ENCODE measurements at places on chromosomes 7 and 10.

DNA sequence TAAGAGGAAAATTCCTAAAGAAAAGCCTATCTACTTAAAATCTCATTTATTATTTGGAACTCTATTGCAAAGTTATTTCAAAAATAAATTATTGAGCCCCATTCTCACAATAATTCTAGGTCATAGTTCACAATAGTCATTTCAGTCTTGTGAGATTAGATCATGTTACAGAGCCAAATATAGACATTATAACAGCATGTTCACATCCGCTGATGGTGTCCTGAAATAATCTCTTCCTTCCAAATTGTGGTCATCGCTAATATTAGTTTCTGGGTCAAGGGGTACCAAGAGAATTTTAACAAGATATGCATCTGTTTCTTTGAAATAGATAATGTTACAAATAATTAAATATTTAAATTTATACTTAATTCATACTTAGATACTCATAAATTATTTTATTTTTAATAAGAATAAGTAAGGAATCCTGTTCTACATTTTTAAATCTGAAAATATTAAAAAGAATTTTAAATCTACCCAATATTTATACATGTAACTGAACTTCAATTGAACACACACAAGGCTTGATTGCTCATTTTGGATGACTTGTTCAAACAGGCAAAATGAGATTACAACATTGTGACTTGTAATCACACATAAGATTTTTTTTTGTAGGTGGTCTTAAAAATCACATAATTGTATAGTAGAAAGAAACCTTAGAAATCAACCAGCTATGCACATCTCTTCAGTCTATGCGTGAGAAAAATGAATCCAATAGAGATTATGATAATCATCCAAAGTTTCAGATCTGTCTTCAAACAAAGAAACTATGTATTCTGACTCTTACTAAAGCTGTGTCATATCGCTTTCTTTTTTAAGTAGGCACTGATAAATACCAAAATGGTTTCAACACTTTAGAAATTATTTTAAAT lies 13.1 kb downstream of the GNAT3 start:
- no peak for DNase-seq

DNA sequence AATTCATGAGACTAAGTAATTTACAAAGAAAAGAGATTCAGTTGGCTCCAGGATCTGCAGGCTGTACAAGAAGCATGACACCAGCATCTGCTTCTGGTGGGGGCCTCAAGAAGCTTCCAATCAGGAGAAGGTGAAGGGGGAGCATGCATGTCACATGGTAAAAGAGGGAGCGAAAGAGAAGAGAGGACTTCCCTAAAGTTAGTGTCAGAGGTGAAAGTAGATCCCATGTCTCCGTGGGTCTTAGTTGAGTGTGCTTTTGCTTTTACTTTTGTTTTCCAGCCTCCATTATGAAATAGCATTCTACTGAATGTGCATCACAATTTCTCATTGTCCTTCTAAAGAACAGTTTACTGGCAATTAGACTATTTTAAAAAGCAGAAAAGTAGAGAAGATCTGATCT lies 213.6 kb upstream of the FZD1 start:
- DNase-seq = peak; percentile 34

GRCh38 chr7:36262309-36263094 lies 109.4 kb downstream of the EEPD1 start:
- no peak for DNase-seq

DNA sequence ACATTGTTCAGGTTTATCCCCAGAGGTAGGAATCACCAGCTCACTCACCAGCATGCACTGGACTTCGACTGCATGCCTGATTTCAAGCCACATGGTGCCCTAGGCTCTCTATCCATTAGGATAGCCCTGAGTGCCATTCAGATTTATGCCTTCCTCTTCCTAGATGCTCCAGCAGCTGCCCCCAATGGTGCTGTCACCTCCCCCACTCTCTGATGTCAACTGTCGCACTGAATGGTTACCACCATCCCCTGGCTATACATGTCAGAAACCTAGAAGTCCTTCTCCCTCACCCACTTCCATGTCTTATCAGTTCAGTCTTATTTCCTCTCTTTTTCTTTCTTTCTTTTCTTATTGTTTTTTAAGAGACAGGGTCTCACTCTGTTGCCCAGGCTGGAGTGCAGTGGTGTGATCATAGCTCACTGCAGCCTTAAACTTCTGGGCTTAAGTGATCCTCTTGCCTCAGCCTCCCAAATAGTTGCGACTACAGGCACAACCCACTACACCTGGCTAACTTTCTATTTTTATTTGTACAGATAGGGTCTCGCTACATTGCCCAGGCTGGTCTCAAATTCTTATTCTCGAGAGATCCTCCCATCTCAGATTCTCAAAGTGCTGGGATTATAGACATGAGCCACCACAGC lies 2.9 kb downstream of the SFXN4 start:
- DNase-seq = no peak

DNA sequence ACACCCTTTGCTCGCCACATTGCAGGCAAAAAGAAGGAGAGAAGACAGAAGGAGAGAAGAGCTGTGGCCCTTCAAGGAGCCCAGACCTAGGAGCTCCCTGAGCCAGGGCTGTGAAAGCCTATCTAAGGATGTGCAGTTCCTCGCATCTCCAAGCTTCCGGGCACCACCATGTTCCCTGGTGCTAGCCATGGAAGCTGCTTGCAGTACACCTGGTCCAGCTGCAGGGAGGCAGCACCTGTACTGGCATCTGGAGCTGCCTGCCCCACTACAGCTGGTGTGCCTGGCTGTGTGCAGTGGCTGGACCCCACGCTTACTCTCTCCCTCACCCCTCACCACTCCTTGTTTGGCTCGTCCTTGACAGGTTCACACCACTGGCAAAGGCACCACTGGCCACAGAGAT lies 1111.8 kb upstream of the POT1 start:
- DNase-seq = no peak

DNA sequence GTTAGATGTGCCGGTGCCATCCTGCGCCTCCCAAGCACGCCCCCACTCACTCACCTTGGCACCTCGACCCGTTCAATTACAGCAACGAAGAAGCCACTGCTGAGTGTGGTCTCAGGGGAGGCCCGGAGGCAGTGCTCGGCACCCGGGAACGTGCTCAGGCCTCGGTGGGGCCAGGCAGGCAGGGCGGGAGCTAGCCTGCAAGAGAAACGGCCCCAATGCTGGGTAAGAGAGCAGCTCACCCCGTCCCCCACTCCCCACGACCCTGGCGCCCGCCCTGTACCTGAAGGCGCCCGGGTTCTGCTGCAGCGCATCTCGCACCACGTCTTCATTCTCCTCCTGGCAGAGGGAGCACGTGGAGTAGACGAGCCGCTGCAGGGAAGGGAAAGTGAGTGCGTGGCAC lies 5.1 kb downstream of the NSUN5 start:
- DNase-seq = no peak

DNA sequence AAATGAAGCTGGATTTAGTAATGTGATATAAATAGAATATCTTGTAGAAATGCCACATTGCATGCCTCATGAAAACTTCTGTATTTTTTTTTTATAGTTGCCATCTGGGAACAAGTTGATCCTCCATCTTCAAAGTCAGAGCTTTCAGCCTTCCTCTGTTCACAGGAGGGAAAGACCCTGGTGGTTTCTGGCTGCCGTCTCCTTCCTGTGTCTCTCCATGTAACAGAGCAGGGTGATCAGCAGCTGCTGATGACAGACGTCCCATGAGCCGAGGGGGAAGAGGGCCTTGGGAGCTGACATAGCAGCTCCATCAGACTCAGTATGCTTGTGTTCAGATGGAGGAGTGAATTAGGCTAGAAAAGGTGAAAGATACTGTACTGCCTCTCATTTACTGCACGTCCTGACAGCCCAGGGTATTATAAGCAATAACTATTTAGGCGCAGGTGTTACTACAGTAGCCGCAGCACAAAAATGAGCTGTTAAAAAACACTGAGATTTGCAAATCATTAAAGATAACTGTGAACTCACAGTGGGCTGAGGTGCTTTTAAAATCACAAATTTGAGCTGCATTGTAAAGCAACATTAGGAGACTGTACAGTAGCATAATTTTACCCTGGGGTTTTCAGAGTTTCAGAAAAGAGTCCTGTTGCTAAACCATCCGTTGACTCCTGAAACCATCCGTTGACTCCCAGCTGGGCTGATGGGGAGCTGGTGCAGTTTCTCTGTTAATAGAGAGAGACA lies 103.3 kb downstream of the CFAP58 start:
- DNase-seq = no peak

DNA sequence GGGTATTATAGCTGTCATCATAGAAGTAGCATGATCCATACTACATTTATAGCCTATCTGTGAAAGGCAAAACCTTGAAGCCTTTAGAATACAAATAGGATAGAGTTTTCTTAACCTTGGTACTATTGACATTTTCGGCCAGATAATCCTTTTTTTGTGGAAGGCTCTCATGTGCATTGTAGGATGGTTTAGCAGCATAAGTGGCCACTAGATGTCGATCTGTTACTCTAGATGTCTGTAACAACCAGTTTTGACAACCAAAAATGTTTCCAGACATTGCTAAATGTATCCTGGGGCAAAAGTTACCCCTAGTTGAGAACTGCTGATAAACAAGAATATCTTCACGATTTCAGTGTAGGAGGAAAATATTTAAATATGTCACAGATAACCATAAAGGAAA lies 319.4 kb upstream of the GALNT17 start:
- DNase-seq = no peak

Measured in GM12864 (cell line).